A375 (cell line): ENCODE measurements at places on chromosomes 3 and 15. TPM values are rescaled to one million over a fixed set of nuclear protein-coding genes. Genes with fewer than 3 reads are reported as not detected.

Gene HRH1
- 5.1 and 5.7 TPM in 2 replicates for total RNA-seq

Gene C15orf39
- total RNA-seq, result 14.2 and 14.7 TPM in 2 replicates

Gene SLITRK3
- total RNA-seq, result 0.04 and 0.11 TPM in 2 replicates

Gene STAB1
- 0.15 TPM in 1 of 2 replicates, not detected in the other for total RNA-seq

Gene PLA2G4E
- not detected in 2 replicates for total RNA-seq

Gene USP4
- total RNA-seq, result 25.0 and 31.7 TPM in 2 replicates

Gene ITPR1
- total RNA-seq, result 7.7 and 13.2 TPM in 2 replicates

Gene PLIN1
- not detected in 2 replicates for total RNA-seq

Gene ISLR2
- total RNA-seq, result 2.8 TPM in 1 of 2 replicates, not detected in the other

Gene SMAD3
- total RNA-seq, result 53.9 and 54.4 TPM in 2 replicates

Gene CHRNA7
- 0.30 and 1.7 TPM in 2 replicates for total RNA-seq

Gene AGBL1
- not detected in 2 replicates for total RNA-seq

Gene STAC
- total RNA-seq, result 7.3 and 11.9 TPM in 2 replicates

Gene FBN1
- 18.1 and 25.9 TPM in 2 replicates for total RNA-seq

Gene A4GNT
- not detected in 2 replicates for total RNA-seq

Gene TF
- 0.74 and 1.1 TPM in 2 replicates for total RNA-seq

Gene MOBP
- not detected in 2 replicates for total RNA-seq

Gene AADACL2
- not detected in 2 replicates for total RNA-seq

Gene SERPINI2
- not detected in 2 replicates for total RNA-seq

Gene PODXL2
- total RNA-seq, result 22.0 and 22.2 TPM in 2 replicates

Gene SLCO2A1
- total RNA-seq, result 0.03 and 0.08 TPM in 2 replicates

Gene USP50
- not detected in 2 replicates for total RNA-seq

Gene TGM5
- total RNA-seq, result 0.66 TPM in 1 of 2 replicates, not detected in the other

Gene LYZL4
- total RNA-seq, result 0.34 TPM in 1 of 2 replicates, not detected in the other

Gene PRR20G
- total RNA-seq, result not detected in 2 replicates

Gene PPP1R14D
- total RNA-seq, result not detected in 2 replicates
